ENCODE measurements at places on chromosomes 1 and 21.

- no peak for DNase-seq
Observed at GRCh38 chr1:176199707-176200106, 7.4 kb downstream of the COP1 start.

DNA sequence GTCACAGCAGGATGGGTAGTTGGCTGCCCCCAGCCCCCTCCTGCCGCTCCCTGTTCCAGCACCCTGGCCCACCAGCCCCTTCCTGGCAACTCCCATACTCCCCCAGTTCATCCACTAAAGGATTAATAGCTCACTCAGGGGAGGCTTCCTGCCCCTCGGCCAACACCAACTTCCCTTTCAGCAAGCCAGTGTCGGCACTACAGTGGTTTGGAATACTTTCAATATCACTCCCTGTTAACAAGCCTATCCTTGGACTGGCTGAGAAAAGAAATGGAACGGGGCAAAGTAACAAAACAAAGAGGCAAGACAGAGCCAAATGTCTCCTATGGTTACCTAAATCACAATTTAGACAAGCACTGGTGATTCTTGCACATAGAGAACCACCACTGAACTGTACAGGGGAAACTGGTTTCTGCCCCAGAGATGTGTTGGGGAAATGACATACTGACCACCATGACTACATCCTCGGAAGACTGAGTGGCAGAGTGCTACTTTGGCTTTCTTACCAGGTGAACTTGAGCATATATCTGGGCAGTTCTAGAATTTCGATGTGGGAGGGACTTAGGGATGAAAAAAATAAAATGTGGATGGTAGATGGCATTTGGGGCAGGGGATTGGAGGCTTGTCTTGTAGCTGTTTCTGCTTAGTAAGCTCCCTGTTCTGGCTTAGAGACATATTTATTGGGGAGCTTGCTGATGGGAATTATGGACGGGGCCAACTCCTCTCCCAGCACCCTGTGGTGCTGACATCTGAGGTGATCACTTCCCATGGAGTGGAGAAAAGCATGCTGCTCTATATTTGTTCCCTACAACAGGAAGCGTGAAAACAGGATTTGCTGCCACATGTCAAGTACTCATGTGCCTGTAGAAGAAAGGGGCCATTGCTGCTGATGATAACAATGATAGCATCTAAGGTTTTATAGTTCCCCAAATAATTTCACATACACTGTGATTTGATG lies 7.1 kb upstream of the CAPN2 start:
- DNase-seq = no peak

DNA sequence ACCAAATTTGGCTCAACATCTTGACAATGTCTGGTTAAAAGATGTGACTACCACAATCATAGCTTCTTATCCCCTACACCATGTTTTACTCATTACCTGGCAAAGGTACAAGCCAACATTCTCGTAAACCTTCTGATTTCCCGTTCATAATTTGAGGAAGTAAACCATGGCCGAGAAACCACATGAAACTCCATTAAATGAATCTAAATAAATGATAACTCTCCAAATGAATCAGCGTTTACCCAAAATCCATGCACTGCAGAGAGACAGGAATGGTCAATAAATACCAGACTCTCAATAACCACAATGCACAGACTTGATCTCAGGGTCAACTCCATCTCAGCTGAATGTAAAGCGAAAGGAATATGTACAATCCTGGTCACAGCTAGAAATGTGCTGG lies 125.2 kb downstream of the TYW3 start:
- DNase-seq = no peak

- no peak for DNase-seq
Observed at GRCh38 chr1:82423174-82423815, 622.6 kb downstream of the ADGRL2 start.

GRCh38 chr1:201511396-201511940 lies 4.5 kb upstream of the CSRP1 start:
- no peak for DNase-seq

GRCh38 chr21:34807881-34808568 lies 139.2 kb downstream of the CLIC6 start:
- DNase-seq = no peak

DNA sequence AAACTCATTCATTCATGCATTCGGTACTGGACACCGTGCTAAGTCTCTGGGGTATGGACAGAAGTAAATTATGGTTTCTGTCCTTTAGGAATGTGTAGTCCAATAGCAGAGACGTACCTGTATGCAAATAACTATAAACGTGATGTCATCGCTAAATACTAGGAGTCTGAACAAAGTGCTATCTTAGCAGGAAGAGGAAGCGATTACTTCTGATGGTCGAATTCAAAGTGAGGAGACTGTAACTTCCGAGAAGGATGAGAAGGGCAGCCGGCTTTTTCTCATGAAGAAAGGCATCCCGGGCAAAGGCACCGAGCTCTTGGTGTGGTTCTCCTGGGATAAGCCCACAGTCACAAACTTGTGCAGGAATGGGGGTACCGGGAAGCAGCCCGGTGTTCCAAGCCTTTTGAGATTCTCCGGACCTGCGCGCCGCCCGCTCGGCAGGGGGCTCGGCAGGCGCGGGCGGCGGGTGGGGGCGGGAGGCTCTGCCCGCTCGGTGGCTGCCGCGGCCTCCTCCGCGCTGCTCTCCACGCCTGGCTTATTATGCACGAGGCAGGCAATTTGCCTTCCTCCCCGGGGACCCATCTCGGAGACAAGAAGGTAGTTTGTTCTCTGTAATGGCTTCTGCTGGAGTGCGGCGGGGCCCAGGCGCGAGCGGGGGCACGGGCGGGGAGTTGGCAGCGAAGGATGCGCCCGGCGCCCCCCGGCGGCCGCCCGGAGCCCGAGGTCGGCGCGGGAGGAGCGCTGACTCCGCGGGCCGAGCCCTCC lies 67.5 kb upstream of the CD1D start:
- DNase-seq = peak; percentile 18

DNA sequence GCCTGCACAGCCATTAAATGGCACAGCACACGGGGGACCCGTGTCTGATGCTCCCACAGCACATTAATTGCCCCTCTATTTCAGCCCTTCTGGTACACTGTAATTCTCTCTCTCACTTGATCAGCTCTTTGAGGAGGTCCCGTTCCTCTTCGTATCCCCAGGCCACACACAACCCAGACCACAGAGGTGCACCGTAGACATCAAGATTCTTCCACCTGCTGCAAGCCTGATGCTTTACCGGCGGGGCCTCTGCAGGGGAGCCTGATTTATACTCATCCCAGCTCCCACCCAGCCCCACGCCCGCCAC lies 759 bp downstream of the SMYD3 start:
- DNase-seq = no peak

DNA sequence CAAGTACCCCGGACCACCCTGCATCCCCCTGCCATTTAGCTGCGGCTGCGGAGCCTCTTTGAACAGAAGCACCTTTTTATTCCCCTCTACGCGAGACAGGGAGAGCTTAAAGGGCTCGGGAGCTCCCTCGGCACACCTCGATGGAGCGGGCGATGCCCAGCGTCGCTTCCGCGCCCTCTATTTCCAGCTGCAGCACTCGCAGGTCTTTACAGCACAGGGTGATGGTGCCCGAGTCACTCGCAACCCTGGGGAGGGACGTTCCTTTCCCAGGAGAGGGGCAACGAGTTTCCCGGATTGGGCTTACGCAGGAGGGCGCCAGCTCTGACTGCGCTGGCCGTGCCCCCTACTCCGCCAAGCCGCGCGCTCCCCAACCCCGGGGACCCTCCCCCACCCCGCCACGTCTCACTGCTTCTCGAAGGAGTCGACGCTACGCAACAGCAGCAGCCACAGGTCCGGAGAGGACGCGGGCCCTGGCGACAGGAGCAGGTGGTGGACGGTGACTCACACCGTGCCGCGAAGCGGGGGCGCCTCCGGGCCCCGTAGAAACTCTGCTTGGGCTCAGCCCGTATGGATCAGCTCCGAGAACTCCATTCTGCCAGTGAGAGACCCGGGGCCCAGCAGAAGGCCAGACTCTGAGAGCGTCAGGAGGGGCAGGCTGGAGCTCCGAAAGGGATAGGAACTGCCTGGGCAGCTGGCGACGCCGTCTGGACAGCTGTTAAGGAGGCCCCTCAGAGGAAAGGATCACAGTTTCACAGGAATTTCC lies 5.8 kb upstream of the FAM167B start:
- DNase-seq = peak; percentile 59

DNA sequence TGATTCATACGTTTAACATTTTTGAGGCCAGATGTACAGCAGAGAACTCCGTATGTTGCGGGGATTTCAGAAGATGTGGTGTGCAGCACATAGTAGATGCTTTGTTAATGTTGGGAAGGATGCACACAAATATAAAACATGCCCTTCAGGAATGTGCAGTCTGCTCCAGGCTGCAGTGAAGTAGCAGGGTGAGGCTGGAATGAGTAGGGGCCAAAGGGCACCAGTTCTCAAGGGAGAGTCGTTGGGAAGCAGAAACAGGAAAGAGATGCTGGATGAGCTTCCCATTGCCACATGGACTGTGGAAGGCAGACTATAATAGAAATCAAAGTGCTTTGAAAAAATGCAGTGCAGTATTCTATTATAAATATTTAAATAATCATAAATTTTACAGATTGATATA lies 126.9 kb downstream of the NOS1AP start:
- DNase-seq = no peak

DNA sequence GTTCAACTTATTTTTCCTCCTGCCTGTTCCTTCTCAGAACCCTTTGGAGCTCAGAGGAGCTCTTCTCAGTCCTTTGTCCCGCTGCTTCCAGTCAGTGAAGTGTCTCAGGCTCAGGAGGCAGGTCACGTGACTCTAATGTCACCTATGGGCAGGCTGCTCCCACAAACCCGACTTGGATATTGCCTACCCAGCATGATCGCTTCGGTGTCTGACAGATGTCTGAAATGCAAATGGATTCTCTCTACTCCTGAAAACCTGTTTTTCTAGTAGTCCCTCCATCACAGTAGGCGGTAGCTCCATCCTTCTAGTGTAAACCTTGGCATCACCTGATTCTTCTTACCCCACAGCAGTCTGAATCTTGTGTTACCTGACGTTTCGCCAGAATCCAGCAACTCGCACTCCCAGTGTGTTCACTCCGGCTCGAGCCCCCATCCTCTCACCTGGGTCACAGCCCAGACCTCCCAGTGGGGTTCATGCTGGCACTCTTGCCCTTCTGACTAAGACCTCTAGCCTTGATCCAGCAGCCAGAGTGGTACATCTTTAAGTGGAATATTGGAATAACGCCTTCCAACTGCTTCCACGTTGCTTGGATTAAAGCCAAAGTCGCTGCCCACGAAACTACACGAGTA lies 5.4 kb downstream of the PADI6 start:
- no peak for DNase-seq

GRCh38 chr1:164678136-164678700 lies 119.2 kb downstream of the PBX1 start:
- DNase-seq = no peak

- DNase-seq = no peak
Observed at GRCh38 chr1:237583270-237583669, 307.5 kb downstream of the ZP4 start.

DNA sequence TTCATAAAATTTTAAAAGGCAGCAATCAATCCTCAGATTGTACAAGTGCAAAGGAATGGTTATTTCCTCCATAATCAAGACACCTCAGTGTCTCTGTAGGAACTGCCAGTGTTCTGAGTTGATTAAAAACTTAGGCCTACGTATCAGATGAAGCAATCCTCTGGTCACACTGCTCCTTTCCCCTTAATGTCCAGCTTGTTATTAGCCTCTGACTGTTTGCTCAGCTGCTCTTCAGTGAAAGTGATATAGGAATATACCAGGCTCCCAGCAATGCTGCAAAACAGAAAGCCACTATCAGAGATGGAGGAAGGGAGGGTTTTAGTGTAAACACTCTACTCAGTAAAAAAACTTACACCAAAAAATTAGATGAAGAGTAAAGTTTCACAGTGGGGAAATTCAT lies 49.8 kb downstream of the SLC35D1 start:
- no peak for DNase-seq

GRCh38 chr1:16138772-16139221 lies 17.1 kb downstream of the EPHA2 start:
- DNase-seq = no peak

DNA sequence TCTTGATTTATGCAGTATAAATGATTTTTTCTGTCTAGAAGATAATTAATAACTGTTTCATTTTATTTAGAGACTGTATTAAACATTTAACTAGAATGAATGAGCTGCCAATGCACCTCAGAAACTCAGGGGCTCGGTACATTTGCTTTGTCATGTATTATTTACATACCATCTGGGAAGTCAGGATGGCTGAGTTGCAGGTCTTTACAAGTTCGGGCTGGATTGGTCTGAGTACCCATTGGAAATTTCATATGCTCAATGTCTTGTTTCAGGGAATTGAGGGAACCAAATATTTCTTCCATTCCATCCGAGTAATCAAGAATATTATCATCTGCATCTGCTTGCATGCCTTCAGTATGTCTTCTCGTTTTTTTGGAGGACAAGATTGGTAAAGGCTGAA lies 221.7 kb downstream of the COL11A1 start:
- DNase-seq = no peak

DNA sequence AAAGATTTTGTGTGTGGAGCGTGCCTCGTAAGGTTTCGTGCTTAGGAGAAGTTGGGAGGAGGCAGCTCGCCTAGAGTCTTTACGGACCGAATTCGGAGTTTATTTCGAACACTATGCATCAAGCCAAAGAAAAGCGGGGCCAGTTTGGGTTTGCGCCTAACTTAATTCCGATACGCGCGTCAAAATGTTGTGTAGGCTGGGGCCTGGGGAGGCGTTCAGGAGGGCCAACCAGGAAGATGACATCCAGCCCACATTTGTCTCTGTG lies 6.4 kb downstream of the FOXD2 start:
- no peak for DNase-seq
